ENCODE measurements at places on chromosomes 7 and 10. TPM values are rescaled to one million over a fixed set of nuclear protein-coding genes. Genes with fewer than 3 reads are reported as not detected.

DNA sequence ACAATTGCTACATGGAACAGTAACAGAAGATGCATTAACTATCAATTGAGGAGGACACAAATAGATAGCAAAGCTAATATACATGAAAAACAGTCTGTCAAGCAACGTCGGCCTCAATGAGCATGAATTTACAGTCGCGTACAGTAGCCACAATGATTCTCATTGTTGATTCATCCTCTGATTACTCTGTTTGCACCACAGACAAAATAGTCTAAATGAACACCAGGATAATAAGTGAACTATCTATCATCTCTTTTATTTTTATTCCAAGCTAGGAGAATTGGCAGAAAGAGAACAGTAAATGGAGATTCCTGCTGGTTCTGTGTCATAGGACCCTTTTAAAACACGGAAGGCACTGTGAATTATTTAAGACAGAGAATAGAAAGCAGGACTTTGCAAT is 108.5 kb downstream of the EVX1 start:
- no peak for DNase-seq

DNA sequence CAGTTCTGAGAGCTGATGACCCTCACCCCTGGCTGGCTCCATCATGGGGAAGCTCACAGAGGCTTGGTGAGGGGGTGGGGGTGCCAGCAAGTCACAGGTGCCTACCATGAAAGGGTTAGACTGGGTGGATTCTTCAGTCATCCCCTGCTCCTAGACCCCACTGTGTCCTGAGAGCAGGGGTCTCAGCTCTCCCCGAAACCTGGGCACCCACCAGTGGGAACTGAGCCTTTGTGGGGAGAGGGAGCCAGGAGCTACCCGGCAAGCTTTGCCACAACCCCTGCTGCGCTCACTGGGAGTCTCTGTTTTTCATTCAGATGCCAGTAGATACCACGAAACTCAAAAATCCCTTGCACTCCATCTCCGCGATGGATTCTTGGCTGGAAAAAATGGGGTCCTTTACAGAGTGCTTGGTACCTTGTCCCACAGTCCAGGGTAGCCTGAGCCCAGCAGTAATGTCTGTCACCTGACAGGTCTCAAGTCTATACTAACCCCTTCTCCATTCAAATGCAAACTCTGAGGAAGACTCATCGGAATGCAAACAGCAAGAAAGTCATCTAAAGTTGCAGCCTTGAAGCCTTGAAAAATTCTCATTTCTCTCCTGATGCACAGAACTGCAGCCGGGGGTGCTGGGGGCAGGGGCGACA is 48.9 kb upstream of the ENO4 start:
- no peak for DNase-seq

DNA sequence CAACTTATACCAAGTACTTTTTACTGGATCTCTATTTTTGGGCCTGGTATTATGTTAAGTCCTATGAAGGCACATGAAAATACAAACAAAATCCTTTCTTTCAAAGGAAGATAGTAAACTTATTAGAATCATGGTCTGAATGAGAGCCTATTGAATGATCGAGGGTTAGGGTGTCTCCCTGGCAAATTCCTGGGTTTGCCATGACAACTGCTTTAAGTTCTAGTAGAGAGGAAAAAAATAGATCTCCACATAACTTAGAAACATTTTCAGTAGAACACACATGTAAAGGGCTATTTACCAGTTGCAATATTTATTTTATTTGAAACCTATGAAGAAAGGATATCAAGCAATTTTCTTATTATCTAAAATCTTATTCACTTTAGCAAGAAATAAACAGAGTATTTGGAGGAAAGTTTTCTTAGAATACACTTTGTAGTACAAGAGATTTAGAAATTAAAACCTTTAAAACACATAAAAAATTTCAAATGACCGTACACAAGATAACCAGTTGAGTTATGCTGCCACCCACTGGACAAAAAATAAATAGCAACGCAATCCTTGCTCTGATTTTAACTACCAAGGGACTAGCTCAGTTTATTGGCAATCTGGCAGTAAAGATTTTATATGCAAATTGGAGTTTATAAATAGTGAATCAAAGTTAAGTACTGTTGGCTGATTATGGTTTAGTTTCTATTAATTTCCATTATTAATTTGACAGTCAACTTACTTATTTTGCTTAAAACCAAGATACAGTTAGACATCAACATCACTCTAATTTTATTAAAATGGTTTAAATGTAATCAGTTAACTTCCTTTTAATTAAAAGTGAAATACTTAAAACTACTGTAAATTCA is 33.9 kb downstream of the CACUL1 start:
- no peak for DNase-seq

- DNase-seq: no peak
Observed at GRCh38 chr10:132706701-132707100, 79.2 kb downstream of the NKX6-2 start.

- no peak for DNase-seq
Observed at GRCh38 chr10:75127471-75127870, 16.0 kb downstream of the SAMD8 start.

DNA sequence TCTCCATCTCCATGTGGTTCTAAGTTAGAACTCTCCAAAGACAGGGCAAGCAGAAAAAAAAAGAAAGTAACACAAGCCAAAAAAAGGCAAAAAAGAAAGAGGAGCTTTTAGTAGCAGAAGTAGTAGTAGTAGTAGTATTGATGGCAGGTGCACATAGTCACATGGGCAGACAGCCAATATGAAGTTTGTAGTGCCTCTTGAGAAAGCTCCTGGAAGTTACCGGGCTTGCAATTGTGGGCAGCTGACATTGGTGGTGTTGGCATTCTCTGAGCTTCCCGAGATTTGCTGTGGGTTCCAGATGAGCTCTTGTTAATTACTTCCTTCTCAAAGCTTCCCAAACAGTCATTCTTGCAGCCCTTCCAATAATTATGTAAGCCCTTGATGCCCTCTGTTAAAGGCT is 1128.5 kb downstream of the TYW1 start:
- no peak for DNase-seq

GRCh38 chr10:76244061-76244686 is 812.8 kb downstream of the LRMDA start:
- no peak for DNase-seq

DNA sequence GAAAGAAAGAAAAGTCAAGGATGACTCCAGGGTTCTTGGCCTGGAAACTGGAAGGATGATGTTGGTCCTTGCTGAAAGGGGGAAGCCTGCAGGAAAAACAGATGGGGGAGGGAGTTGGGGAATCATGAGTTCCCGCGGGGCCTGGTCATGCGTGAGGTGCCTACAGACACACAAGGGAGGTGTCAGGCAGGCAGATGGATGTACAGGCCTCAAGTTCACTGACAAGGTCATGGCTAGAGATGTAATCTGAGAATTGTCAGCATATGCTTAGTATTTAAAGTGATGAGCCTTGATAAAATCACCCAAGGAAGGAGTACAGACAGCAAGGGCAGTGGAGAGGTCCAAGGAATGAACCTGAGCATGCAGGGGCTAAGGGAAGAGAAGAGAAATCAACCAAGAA is 46.8 kb downstream of the DLG5 start:
- no peak for DNase-seq

GRCh38 chr10:70055550-70055949 is 2.9 kb downstream of the MACROH2A2 start:
- DNase-seq: no peak

DNA sequence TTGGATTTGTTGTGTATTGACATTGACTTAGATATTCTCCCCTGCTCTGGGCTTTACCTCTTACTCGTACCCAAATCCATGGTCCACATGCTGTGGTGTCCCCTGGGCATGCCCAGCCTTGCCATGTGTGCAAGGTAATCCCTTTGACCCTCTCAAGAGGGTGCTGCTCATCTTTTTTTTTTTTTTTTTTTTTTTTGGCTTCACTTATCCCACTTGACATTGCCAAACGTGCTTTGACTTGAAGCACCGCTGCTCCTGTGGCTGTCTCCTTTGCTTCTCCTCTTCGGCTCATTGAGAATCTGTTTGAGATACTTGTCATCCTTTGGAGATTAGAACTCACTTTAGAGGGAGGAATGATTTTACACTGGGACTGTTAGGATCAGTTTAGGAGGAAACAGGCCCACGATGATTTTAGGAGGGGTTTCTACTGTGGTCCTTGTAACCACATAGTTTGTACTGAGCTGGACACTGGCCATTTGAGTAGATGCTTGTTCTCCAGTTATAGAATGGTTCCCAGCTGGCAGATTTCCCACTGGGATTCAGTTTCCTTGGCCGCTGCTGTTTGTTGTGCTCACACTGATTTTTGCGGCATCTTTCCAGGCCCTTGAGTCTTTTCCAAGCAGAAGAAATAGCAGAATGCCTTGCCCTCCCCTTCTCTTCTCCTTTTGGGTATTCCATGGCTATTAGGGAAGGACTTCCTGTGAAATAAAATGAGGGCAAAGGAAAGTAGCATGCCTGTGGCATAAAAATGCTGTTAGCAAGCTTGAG is 184.8 kb downstream of the AUTS2 start:
- peak; percentile 71 for DNase-seq

DNA sequence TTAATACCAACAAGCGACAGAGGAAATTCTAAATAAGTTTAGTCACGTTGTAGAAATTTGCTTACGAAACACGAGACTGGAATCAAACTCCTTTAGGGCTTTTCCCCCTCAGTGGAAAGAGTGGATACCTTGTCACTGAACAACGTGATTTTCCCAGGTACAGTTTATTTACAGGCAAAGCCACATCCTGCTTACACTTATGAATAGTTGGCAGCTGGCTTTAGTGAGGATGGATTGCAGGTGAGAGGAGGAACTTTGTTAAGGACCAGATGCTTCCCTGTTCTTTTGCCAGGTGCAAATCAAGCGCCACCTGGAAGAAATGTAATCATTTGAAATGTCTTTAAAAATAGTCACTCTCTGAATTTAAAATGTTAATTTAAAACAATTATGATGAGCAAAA is 282.4 kb downstream of the ADARB2 start:
- no peak for DNase-seq

- no peak for DNase-seq
Observed at GRCh38 chr10:85043207-85043606, 714.8 kb downstream of the CCSER2 start.

CCL26 gene
- 0.93 TPM for total RNA-seq

AQP1 gene
- 353 TPM for total RNA-seq

CTTNBP2 gene
- 4.4 TPM for total RNA-seq

PRF1 gene
- 1.1 TPM for total RNA-seq

PDZD7 gene
- 0.59 TPM for total RNA-seq

TAS2R41 gene
- not detected for total RNA-seq

PNLIPRP1 gene
- not detected for total RNA-seq

SLC26A3 gene
- total RNA-seq: not detected

SPDYE6 gene
- not detected for total RNA-seq
